Occipital lobe (tissue), 3 donors: ENCODE measurements at places on chromosomes 11 and 22. TPM values are rescaled to one million over a fixed set of nuclear protein-coding genes. Genes with fewer than 3 reads are reported as not detected.

The TIMM8B gene
- total RNA-seq = 57.4 TPM

GRCh38 chr11:115676206-115676605, 172.0 kb upstream of the CADM1 start:
- no peak for DNase-seq

DNA sequence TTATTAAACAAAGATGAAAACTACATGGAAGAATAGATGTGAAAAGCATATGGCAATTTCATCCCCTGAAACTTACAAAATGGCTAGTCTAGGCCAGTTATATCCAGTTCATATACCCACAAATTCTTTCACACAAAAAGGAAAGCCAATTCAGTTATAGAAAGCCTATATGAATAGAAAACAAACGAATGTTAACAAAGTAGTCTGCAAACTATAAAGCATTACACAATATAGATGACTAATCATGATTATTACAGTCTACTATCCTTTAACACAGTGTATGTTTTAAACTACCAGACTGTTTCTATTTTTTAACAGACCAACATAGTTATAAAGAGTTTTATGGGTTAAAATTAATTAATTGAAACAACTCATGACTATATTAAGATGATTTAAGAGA, 12.1 kb downstream of the DCUN1D5 start:
- no peak for DNase-seq

The KRTAP5-2 gene
- total RNA-seq = not detected

DNA sequence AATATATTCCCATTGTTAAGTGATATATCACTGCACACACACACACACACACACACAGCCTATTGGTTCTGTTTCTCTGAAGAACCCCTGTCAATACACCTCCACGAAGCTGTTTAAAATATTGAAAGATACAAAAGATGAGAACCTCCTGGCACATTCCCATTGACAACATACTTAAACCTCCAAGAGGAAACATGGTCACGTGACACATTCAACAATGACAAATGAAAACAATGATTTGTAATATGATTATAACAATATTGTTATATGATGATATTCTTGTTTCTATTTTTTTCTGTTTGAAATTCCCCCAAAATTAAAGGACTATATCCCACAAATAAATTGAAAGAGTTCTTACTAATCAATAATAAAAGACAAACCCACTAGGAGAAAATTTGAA, 1344.9 kb downstream of the BRD1 start:
- no peak for DNase-seq

DNA sequence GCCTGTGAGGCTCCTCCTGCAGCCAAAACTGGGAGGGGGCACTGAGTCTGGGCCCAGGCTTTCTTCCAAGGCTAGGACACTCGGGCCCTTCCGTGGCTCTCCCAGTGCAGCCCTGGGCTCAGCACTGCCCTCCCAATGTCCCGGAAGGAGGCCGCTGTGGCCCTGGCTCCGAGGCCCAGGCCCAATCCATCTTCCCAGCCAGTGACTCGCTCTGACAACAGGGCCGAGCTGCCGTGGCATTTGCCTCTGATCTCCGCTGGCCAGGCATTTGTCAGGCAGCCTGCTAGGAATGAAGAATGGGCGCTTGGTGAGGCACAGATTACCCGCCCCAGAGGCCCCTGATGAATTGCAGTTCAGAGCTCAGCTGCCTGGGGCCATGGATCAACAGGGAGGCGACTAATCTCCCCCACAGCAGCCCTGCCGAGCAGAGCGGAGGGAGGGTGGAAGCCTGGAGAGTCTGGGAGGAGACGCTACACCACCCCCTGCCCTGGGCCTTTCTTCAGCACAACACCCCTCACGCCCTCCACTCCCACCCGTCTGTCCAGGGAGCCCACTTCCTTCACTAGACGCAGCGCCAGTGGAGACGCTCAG, 8.3 kb downstream of the FXYD2 start:
- no peak for DNase-seq

The MS4A4A gene
- 4.4 TPM for total RNA-seq

DNA sequence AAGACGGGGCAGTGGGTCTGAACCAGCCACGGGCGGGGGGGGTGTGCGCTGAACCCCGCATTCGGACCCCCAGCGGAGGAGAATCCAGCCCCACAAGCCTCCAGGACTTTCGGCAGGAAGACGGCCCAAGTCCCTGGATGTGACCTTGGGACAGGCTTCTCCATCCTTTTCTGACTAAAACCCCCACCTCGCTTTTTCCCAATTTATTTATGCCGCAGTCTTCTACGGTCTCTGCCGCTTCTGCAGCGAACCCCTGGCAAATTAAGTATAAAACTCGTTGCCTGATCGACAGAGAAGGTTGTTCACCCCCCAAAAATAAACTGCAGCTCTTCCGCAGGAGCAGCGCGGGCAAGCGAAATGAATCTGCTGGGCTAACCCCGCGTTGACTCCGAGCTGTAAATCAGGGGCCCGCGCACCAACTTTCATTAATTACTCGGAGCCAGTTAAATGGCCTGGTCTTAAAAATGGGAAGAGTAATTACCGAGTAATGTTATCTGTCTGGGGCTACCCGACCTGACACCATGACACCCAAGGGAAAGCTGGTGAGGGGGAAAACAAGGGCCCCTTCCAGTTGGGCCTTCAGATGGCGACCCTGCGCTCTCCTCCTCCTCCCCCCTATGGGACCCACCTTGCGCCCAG, 6.6 kb downstream of the WT1 start:
- no peak for DNase-seq

DNA sequence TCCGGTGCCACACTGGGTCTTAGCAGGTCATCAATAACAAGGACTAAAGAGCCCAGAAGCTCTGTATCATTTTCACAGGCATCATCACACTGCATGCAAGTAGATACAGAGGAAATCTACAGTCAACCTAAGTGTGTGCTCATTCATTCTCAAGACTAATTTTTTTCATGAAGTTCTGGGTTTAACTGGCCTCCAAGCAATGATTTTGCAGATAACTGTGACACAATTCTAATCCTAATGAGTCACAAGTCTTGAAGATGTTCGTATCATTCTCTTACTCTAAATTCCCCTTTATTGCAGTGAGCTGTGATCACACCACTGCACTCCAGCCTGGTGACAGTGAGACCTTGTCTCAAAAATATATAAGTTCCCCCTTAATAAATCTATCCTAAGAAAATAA, 2.5 kb downstream of the OR52W1 start:
- no peak for DNase-seq

- DNase-seq = no peak
These were observed 3.4 kb downstream of the USP2 start for GRCh38 chr11:119377961-119378667.

- no peak for DNase-seq
These were observed 32.0 kb upstream of the NARS2 start for GRCh38 chr11:78606667-78607066.

The MFRP gene
- not detected for total RNA-seq

The CDKN1C gene
- 34.5 TPM for total RNA-seq

The PLA2G3 gene
- not detected for total RNA-seq

- DNase-seq = no peak
These were observed 105.0 kb downstream of the FAT3 start for GRCh38 chr11:92329646-92330045.

- DNase-seq = no peak
These were observed 6.4 kb upstream of the TYMP start for GRCh38 chr22:50536226-50536625.

- DNase-seq = no peak
These were observed 520.0 kb upstream of the LUZP2 start for GRCh38 chr11:23976841-23977271.

- no peak for DNase-seq
These were observed 15.5 kb upstream of the SLC25A17 start for GRCh38 chr22:40834619-40835018.

DNA sequence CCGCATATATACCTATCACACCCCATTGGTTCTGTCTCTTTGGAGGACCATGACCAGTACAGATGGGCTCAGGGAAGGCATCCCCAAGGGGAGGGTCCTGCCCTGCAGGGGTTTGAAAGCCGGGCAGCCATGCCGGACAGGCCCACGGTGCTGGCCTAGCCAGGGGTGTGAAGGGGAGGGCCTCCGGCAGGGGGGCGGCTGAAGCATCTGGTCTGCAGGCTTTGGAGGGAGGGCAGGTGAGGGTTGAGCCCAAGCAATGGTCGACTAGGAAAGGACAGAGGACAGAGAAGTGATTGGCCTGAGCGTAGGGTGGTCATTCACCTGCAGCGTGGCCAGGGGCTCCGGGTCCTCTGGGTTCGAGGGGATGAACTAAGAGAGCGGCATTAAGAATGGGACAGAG, 11.2 kb upstream of the CTSD start:
- no peak for DNase-seq

DNA sequence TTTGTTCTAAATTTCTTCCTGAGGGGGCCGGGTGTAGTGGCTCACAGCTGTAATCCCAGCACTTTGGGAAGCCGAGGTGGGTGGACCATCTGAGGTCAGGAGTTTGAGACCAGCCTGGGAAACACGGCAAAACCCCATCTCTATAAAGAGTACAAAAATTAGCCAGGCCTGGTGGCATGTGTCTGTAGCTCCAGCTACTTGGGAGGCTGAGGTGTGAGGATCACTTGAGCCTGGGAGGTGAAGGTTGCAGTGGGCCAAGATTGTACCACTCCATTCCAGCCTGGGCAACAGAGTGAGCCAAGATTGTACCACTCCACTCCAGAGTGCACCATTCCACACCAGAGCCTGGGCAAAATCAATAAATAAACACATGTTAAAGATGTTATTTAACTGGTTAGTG, 20.6 kb upstream of the TOP3B start:
- no peak for DNase-seq

GRCh38 chr11:111301842-111302118, 3.4 kb downstream of the POU2AF3 start:
- DNase-seq = no peak

DNA sequence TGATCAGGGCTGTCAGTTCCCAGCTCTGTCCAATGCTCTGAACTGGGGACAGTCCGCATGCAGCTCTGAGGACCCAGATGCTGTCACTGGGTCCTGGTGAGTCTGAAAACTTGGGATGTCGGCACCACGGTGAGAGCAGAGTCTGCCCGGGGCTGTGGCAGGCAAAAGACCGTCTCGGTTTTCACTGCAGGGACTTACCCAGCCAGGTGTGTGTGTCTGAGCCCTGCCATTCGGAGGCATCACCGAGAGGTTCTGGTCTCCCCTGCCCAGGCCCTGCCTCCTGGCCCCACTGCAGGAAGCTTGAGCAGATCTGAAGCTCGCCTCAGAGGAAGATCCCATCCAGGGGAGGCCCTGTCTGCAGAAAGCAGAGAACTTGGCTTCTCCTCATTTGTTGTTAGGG, 5.2 kb downstream of the TP53AIP1 start:
- no peak for DNase-seq

The PYGM gene
- total RNA-seq = 1.2 TPM

DNA sequence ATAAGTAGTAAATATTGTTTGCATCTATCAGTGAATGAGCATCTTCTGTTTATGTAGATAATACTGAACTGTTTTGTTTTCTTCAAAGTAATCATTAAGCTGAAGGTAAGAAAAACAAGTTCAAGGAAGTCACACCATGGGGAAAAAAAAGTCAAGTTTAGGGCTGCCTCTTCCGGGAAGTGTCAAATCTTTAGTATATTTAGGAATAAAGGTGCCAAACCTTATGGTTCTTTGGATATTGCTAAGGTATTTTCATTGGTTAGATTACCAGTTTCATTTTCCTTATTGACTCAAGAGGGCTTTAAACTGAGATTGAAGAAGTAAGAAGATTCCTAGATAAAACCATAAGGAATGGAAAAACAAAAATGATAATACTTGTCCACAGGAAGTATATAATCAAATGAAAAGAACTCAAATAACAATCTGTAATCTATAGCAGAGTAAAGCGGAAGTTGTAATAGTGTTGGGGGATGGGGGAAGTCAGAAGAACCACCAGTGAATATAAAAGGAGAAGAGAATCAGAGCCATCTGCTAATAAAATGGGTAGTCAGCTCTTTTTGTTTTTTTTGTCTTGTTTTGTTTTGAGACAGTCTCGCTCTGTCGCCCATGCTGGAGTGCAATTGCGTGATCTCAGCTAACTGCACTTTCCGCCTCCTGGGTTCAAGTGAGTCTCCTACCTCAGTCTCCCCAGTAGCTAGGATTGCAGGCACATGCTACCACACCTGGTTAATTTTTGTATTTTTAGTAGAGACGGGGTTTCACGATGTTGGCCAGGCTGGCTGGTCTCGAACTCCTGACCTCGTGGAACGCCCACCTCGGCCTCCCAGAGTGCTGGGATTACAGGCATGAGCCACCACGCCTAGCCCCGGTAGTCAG, 2.3 kb downstream of the ATM start:
- DNase-seq = no peak

DNA sequence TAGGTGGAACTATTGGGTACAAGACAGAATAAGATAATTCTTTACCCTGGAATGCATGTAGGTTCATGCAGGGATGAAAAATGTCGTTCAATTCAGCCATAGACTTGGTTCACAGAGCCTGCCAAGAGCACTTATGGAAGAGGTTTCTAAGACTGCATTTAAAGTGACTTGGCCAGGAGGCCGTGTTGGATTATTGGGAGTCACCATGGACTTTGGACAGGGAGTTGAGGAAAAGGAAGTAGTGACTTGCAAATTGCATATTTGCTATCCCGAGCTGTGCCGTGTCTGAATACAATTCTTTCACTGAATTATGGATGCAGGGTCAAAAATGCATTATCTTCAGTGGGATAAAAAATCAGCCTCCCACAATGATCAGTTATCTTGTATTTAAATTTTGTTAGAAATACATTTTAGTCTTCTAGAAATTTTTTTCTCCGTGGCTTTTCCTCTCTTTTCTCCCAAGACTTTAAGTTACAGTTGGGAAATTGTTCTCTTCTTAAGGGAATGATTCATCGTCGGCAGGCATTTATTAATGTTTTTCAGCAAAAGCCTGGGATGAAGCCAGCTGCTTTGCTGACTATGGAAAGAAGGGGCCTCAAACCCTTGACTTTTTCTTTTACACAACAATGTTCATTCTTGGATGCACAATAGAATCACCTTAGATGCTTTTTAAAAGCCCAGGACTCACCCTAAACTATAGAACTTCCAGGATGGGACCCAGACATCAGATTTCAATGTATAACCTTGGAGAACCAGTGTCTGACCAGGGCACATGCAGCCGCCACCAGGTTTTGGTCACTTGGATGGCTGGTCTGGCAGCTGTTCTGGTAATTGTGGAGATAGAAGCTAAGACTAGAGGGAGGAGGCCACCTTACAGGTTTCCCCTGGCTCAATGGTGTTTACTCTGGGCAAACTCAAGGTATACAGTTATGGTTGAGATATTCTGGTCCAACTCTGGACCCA, 70.8 kb downstream of the FAT3 start:
- DNase-seq = no peak

The MAP6 gene
- 83.6 TPM for total RNA-seq

The MUC5AC gene
- total RNA-seq = not detected

GRCh38 chr11:1054143-1055108, 17.9 kb upstream of the MUC6 start:
- no peak for DNase-seq

- DNase-seq = no peak
These were observed 70.9 kb downstream of the SLC35F2 start for GRCh38 chr11:107787733-107788132.

The MRGPRE gene
- total RNA-seq = not detected

DNA sequence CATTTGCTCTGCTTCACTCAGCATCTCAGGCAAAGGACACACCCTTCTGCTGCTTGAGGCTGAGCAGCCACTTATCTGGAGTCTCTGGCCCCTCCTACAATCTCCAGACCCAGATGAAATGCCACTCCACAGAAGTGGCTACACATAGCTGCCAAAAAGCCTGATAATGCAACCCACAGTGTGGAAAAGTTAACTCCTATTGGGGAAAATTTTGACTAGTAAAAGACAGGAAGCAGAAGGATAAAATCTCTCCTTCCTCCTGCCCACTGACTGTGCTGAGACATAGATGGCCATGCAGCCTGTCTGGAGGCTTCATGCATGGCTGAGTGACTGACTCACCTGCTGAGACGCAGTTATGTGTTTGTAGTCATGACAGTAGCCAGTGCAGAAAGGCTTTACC, 92.3 kb upstream of the TEAD1 start:
- no peak for DNase-seq

The SNU13 gene
- 62.9 TPM for total RNA-seq

The ART1 gene
- 0.16 TPM for total RNA-seq
